ENCODE measurements at places on chromosomes 1 and 21.

- DNase-seq, result no peak
Measured at GRCh38 chr21:39336457-39337008, 12.4 kb downstream of the HMGN1 start.

GRCh38 chr1:226983992-226984364 lies 43.9 kb downstream of the COQ8A start:
- no peak for DNase-seq

- DNase-seq, result no peak
Measured at GRCh38 chr21:17416139-17416538, 96.7 kb upstream of the CXADR start.

- no peak for DNase-seq
Measured at GRCh38 chr1:114701931-114702330, 6.6 kb upstream of the AMPD1 start.

DNA sequence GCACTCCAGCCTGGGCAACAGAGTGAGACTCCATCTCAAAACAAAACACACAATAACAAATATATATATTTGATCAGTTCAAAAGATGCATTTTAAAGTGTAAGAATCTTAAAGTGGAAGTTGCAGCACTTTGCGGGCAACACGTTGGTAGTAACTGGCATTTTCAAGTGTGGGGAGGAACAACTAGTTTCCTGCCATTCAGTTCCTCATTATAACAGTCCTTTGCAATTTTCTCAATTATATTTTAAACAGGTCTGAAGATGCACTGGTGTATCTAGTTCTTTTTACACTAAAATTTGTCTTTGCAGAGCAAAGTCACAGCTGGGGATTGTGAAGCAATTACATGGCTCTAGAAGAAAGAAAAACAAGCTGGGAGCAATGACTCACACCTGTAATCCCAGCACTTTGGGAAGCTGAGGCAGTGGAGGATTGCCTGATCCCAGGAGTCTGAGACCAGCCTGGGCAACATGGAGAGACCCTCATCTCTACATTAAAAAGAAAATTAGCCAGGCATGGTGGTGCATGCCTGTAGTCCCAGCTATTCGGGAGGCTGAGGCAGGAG lies 25.3 kb downstream of the RRAGC start:
- DNase-seq, result no peak

- no peak for DNase-seq
Measured at GRCh38 chr1:15826810-15827507, 19.5 kb upstream of the UQCRHL start.

GRCh38 chr1:42691157-42691498 lies 8.9 kb downstream of the YBX1 start:
- no peak for DNase-seq

- no peak for DNase-seq
Measured at GRCh38 chr1:156149374-156150332, 3.7 kb upstream of the SEMA4A start.

GRCh38 chr1:227191607-227192006 lies 126.7 kb downstream of the CDC42BPA start:
- DNase-seq, result no peak

- DNase-seq, result no peak
Measured at GRCh38 chr1:184598403-184599193, 156.1 kb downstream of the EDEM3 start.

Data from right lung (tissue), 10 donors.